ENCODE measurements at places on chromosomes 3 and 15.

GRCh38 chr15:97961067-97961954 lies 808 bp downstream of the ARRDC4 start:
- DNase-seq: no peak

- DNase-seq: no peak
Observed at GRCh38 chr3:112308151-112308911, 14.3 kb upstream of the SLC9C1 start.

DNA sequence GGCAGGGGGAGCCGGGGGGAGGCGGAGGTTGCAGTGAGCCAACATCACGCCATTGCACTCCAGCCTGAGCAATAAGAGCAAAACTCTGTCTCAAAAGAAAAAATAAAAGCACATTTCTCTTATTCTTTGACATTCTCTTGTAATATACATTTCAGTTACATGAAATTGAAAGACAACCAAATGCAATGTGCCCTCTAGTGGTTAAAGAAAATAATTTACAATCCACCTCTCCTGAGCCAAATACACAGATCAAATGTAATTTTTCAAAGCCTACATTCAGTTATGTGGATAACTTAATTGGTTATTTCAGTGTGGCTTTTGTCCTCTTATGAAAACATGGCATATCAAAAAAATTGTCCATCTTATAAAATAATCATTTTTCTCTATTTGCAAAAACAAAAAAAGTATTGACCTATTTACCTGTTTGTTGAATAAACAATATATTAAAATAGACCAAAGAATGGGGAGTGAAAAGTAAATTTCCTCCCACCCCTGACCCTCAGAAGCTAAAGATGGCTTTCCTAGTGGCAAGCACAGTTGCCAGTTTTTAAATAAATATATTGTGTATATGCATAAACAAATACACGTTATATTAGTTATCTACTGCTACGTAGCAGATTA lies 14.2 kb upstream of the U2SURP start:
- no peak for DNase-seq

- DNase-seq: no peak
Observed at GRCh38 chr3:108183971-108184370, 38.3 kb downstream of the IFT57 start.

- no peak for DNase-seq
Observed at GRCh38 chr3:121324320-121324719, 221.5 kb downstream of the POLQ start.

DNA sequence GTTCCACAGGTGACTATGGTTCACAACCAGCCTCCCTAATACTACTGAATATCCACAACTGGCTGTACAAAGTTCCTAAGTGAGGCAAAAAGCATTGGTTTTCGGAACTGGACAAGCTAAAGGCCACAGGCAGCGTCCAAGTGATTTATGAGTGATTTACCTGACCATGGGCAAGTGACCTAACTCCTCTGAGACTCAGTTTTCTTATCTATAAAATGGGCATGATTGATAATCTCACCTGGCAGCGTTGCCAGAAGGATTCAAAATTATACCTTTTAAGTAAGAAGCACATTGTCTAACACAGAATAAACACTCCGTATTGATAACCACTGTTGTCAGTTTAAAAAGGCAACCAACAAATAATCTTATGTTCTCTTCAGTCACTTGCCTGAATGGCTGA lies 29.8 kb downstream of the ADAMTS9 start:
- DNase-seq: no peak

GRCh38 chr15:29139540-29140459 lies 129.8 kb downstream of the NSMCE3 start:
- DNase-seq: no peak
